ENCODE measurements at places on chromosomes 12 and 14.

DNA sequence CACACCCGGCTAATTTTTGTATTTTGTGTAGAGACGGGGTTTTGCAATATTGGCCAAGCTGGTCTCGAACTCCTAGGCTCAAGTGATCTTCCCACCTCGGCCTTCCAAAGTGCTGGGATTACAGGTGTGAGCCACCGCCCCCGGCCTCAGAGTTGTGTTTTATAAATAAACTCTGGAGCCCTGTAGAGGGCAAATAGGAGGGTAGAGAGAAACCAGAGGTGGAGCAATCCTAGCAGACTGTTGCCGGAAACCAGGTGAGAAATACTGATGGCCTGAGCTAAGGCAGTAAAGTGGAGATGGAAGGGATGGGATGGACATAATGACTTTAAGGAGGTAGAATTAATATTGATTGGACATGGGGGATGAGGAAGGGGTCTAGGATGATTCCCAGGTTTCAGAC is 2.7 kb upstream of the HSD17B6 start:
- peaks cover 4% of the 10 kb centered on the region for H3K4me1 ChIP-seq
- DNase-seq, result no peak
- H3K27ac ChIP-seq, result no peak overlapping the region
- no peak overlapping the region for H3K4me3 ChIP-seq

GRCh38 chr14:22644305-22644635 is at the start of gene OR6J1:
Gene OR6J1 (minus strand): TSS chr14:22644352. CDS start chr14:22634811, 9,541 bp downstream.
- no peaks in the 10 kb centered on the region for H3K36me3 ChIP-seq
- no peak within 1 kb of the TSS for H3K27ac ChIP-seq
- no peak within 1 kb of the TSS for H3K4me3 ChIP-seq
- H3K4me1 ChIP-seq, result no peaks in the 10 kb centered on the region

DNA sequence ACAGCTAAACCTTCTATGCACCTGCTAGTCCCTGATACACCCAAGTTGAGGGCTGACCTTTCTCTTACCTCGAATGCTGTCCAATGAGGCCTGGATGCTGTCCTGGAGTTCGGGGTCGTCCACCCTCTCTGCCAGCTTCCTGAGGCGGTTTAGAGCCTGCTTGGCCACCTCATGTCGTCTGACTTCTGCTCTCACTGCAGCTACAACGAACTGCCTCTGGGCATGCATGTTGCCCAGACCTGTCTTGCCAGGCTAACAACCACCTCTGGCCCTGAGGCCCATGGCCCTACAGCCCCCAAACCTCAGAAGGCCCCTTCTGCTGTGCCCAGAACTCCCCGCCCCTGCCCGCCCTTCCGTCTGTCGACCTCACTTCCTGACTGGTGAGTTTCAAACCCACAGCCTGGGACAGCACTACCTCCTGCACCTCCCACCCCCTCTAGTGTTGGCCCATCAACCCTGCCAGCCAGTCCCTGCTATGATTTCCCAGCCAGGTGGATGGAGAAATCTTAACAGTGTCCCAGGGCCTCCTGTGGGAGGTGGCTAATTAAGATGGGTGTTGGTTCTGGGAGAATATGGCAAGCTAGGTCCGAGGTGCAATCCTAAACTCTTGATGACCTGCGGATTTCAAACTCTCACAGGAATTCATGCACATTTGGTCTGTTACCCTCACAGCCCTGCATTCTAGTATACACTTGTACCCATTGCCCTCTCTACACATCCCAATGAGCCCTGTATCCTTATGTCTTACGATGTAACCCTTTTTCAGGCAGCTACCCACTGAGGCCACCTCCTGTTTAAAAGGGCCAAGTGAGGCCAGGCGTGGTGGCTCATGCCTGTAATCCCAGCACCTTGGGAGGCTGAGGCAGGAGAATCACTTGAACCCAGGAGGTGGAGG is 2.7 kb upstream of the TSPAN31 start:
- H3K4me1 ChIP-seq, result peaks cover 30% of the 10 kb centered on the region
- H3K27ac ChIP-seq, result no peak overlapping the region
- no peak for DNase-seq
- peak overlapping the region; percentile 58 for H3K4me3 ChIP-seq
- H3K36me3 ChIP-seq, result peaks cover 5% of the 10 kb centered on the region

- no peaks in the 10 kb centered on the region for H3K36me3 ChIP-seq
- DNase-seq, result no peak
- H3K4me3 ChIP-seq, result no peak overlapping the region
- no peak overlapping the region for H3K27ac ChIP-seq
- H3K4me1 ChIP-seq, result no peaks in the 10 kb centered on the region
- no peaks in the 10 kb centered on the region for H3K27me3 ChIP-seq
Observed at GRCh38 chr14:53606203-53606602, 350.4 kb downstream of the BMP4 start.

DNA sequence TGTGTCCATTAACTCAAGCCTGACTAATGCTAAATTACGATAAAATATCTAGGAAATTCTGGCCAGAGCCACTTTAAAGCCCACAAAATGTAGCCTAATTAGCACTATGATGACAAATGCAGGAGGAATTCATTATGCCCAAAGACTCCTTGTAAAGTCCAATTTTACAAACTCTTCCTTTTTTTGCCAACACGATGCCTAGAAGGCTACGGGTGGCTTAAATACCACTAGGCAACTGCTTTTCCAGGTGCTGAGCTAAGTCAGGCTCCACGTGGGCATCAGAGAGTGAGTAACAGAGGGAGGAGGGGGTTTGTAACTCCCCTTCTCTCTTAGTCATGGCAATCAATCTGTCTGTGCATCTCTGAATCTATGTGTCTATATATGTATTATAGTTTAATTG is 172.4 kb upstream of the NTF3 start:
- no peak overlapping the region for H3K4me3 ChIP-seq
- no peak for DNase-seq
- H3K27ac ChIP-seq, result no peak overlapping the region
- no peaks in the 10 kb centered on the region for H3K36me3 ChIP-seq
- no peaks in the 10 kb centered on the region for H3K4me1 ChIP-seq

GRCh38 chr12:112309797-112310196 is 72.4 kb downstream of the HECTD4 start:
- peaks cover 10% of the 10 kb centered on the region for H3K36me3 ChIP-seq
- H3K4me3 ChIP-seq, result no peak overlapping the region
- no peaks in the 10 kb centered on the region for H3K27me3 ChIP-seq
- no peak overlapping the region for H3K27ac ChIP-seq
- peaks cover 6% of the 10 kb centered on the region for H3K4me1 ChIP-seq

DNA sequence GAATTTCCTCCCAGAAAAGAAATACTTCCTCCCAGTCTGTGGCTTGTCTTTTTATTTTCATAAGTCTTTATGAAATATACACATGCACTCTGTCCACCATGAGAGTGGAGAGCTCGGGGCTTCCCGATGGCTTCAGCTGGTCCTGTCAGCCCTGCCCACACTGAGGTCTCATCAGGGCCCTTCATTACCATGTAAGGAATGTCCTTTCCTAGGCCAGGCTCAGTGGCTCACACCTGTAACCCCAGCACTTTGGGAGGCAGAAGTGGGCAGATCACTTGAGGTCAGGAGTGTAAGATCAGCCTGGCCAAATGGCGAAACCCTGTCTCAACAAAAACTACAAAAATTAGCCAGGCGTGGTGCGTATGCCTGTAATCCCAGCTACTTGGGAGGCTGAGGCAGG is 77.0 kb downstream of the CPSF2 start:
- no peak overlapping the region for H3K27ac ChIP-seq
- DNase-seq, result no peak
- H3K4me1 ChIP-seq, result no peaks in the 10 kb centered on the region
- no peaks in the 10 kb centered on the region for H3K36me3 ChIP-seq
- peaks cover 27% of the 10 kb centered on the region for H3K27me3 ChIP-seq

DNA sequence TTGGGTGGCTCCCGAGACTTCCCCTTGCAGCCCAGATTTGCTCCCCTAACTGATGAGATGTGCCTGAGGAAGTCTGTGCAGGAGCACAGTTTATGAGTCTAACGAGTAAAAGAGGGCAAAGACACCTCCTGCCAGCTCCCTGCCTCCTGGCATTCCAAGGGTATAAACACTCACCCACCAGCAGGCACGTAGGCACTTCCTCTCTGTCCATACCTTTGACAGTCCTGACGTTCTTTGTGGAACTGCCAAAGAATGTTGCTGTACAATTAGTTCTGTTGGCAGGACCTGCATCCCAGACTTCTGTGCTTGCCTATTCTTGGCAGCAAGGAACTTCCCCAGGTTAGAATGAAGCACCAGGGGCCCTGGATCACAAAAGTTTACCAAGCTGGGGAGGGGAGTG is 889.3 kb downstream of the BCL11B start:
- H3K27ac ChIP-seq, result no peak overlapping the region
- no peaks in the 10 kb centered on the region for H3K4me1 ChIP-seq
- no peak overlapping the region for H3K4me3 ChIP-seq
- H3K27me3 ChIP-seq, result no peaks in the 10 kb centered on the region
- no peaks in the 10 kb centered on the region for H3K36me3 ChIP-seq

- H3K4me3 ChIP-seq, result no peak overlapping the region
- H3K27ac ChIP-seq, result no peak overlapping the region
- H3K36me3 ChIP-seq, result no peaks in the 10 kb centered on the region
- no peak for DNase-seq
- H3K27me3 ChIP-seq, result no peaks in the 10 kb centered on the region
Observed at GRCh38 chr12:99498756-99499155, 148.8 kb upstream of the GARIN6 start.
